Foreskin keratinocyte (primary cell): ENCODE measurements at places on chromosomes 4 and X. TPM values are rescaled to one million over a fixed set of nuclear protein-coding genes. Genes with fewer than 3 reads are reported as not detected.

DNA sequence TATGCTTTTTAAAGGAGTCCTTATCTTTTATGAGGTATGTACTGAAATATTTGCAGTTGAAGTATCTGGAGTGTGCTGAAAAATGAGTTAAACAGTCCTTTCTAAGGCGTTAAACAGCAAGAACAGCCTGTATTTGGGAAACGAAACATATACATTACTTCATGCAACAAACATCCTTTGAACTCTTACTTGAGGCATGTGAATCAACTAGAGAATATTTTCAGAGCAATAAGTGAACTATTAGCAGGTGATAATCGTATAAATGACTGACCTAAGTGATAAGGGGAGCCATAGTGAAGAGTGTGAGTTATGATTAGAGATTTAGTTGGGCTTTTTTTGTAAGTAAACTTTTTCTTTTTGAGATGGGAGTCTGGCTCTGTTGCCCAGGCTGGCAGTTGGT lies 45.9 kb upstream of the RHOH start:
- DNase-seq = no peak

DNA sequence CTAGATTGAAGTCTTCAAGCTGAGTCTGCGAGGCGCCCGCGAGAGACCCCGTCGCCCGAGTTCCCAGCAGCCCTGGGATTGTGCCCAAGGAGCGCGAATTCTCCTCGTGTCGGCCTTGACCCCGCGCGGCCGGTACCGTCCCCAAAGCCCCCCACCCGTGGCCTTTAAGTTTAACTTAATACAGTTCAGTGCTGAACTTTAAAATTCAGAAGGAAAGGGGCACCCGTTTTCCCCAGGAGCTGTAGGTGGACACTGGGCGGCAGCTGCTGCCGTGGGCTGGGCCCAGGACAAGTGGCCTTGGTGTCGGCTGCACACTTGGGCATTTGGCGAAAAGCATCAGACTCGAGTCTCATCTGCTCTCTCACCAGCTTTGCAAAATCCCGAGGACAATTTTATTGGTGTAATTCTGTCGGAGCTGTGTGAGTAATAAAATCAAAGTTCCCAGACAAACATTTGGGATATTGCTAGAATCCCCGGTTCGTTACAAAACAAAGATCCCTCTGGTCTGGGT lies 634 bp downstream of the CWH43 start:
- no peak for DNase-seq

DNA sequence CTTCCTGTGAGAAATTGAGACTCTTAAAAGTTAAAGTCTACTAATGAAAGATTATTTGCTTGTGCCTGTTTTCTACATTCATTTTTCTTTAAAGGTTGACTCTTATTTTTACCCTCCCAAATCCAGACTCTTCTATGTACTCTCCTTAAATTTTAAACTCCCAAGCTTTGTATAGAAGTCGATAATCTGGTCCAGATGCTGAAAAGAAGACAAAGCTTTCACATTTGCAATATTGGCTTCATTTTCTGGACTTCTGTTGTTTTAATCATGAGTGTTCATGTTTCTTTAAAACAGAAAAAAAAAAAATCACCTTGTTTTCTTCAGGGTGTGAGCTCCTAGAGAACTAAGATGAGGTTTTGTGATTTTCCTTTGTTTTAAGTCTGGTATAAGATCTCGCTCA lies 53.2 kb upstream of the TBC1D14 start:
- no peak for DNase-seq

GRCh38 chr4:76470064-76470463 lies 35.0 kb downstream of the SHROOM3 start:
- DNase-seq = no peak

DNA sequence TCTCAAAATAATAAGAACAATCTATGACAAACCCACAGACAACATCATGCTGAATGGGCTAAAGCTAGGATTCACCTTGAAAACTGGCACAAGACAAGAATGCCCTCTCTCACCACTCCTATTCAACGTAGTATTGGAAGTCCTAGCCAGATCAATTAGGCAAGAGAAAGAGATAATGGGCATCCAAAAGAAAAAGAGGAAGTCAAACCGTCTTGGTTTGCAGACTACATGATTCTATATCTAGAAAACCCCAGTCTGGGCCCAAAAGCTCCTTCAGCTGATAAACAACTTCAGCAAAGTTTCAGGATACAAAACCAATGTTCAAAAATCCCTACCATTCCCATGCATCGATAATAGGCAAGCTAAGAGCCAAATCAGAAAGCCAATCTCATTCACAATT lies 59.0 kb downstream of the CHM start:
- no peak for DNase-seq

GRCh38 chrX:31547416-31547815 lies 475.6 kb upstream of the FTHL17 start:
- no peak for DNase-seq

- no peak for DNase-seq
These were observed 83.6 kb downstream of the NBDY start for GRCh38 chrX:56812515-56813105.

DNA sequence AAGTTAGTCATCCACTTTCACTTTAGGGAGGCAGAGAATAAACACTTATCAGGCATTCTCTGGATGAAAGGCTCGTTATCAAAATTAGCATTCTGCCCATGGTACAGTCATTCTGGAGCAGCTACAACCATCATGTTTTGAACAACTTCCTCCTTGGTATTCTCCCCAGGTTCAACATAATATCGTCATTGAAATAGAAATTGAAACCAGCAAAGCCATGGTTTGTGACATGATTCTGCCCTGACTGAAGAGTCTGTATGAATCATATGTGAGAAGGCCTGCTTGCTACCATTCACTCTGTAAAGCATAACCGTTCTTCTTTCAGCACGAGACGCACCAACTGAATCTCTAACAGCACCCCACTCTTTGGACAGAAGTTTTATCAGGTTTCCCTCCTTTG lies 127.5 kb upstream of the RADX start:
- no peak for DNase-seq

- DNase-seq = no peak
These were observed 44.0 kb upstream of the SLC16A2 start for GRCh38 chrX:74377282-74377681.

DNA sequence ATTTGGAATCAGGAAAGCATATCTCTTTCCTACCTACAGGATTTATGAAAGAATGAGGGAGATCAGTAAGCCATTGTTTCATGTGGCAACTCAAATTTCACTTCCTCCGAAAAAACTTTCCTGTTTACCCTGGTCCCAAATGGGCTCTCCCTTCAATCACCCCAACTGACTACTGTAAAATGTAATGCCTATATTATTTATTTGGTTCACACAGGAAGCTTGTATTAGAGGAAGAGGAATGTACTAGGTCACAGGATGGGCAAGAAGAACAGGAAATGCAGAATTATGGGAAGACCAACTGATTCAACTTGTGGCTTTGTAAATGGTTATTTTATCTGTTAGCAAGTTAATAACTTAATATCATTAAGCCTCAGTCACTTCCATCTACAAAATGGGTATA lies 23.1 kb downstream of the COL4A6 start:
- DNase-seq = no peak

GRCh38 chrX:81890521-81890920 lies 688.6 kb downstream of the SH3BGRL start:
- DNase-seq = no peak

DNA sequence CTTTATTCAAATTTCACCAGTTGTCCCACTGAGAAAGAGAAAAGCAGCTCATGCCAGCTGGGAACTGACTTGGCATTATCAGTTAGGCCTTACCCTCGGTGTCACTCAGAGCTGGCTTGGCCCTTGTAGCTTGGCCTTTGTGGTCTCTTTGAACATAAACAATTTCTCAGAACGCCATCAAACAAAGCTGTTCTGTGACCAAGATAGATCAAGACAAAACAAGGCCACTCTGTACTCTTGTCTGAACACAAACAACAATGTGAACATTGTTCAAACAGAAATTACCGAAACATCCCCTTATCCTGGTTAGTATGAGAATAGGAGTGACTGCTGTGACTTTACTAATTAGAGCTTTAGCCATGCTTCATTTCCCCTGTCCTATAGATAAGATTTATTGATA lies 57.2 kb downstream of the DIPK2B start:
- DNase-seq = no peak

GRCh38 chr4:175951794-175952193 lies 113.8 kb upstream of the WDR17 start:
- peak; percentile 32 for DNase-seq

DNA sequence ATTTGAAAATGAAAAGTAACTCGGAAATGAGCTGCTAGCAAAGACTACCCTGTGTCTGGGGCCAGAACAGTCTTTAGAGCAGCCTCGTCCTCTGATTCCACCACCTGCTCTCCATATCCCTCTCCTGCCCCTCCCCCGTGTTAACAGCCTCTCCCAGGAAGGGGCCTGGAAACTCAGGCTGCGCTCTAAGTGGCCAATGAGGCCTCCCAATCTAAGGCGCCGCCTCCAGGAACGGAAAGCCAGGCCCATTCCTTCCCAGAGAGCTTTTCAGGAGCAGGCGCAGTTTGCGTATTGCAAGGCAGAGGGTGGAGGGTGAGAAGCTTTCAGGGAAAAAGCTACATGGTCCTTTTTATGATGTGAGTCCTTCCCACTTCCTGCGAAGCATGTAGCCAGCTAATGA lies 31.2 kb downstream of the RS1 start:
- DNase-seq = no peak

- DNase-seq = no peak
These were observed 13.5 kb upstream of the VSIG4 start for GRCh38 chrX:66053414-66053813.

- no peak for DNase-seq
These were observed 455 bp upstream of the ABCB7 start for GRCh38 chrX:75156531-75156945.

GRCh38 chr4:123813901-123814300 lies 417.3 kb downstream of the SPRY1 start:
- no peak for DNase-seq

GRCh38 chrX:133786382-133786781 lies 199.0 kb downstream of the GPC3 start:
- no peak for DNase-seq

- no peak for DNase-seq
These were observed 40.3 kb upstream of the ATXN3L start for GRCh38 chrX:13360146-13360545.

- no peak for DNase-seq
These were observed 1.0 kb upstream of the USP27X start for GRCh38 chrX:49878128-49878833.

GRCh38 chr4:1541449-1542225 lies 135.4 kb upstream of the NKX1-1 start:
- DNase-seq = no peak

DNA sequence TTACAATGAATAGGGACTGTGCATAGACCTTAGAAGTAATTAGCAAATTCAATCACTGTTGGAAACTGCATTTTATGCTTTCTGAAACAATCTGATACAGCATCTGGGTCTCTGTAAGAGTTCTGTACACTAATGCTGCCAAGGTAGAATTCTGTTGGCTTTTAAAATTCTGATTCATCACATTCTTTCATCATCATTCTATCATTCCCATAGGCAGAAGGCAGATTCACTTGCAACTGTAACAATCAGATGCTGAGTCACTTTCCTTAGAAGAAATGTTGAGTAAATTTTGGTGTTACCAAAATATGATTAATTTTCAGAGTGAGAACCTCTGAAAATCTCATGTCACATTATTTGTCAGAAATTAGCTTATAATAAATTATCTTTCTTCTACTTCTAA lies 267.2 kb downstream of the MAPK10 start:
- DNase-seq = peak; percentile 82

GRCh38 chrX:17859609-17860178 lies 1.4 kb downstream of the RAI2 start:
- DNase-seq = no peak

DNA sequence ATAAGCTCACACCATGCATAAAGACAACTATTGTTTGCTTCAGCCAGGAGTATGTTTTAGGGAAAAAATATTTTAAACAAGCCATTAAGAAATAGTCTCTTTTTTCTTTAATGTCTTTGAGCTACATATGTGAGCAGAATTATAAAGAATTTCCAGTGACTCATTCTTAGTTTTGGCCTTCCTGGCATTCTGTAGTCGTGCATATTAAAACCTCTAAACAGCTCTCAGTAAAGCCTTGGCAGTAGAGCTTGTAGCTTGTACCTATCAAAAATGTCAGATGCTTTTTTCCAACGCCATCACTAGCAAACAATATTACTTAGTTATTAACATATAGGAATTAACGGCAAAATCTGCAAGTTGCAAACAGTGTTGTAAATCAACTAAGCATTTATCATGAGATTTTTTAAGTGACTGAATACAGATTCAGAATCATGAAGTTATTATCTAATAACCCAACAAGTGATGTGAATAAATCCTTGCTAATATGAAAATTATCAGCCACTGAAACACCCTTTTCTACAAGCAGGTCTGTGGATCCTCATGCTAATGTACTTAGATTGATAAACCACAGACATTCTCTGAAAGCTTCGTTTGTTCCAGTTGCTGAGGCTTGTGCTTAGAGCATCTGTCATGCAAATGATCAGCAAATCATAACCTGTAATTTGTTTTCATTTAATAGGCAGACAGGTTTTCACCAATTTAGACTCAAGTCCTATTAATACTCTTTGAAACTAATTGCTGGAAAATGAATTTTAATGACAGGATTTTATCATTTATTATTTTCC lies 412.0 kb upstream of the ATOH1 start:
- no peak for DNase-seq

- DNase-seq = peak; percentile 53
These were observed 221.4 kb downstream of the TACR3 start for GRCh38 chr4:103498161-103499070.

DNA sequence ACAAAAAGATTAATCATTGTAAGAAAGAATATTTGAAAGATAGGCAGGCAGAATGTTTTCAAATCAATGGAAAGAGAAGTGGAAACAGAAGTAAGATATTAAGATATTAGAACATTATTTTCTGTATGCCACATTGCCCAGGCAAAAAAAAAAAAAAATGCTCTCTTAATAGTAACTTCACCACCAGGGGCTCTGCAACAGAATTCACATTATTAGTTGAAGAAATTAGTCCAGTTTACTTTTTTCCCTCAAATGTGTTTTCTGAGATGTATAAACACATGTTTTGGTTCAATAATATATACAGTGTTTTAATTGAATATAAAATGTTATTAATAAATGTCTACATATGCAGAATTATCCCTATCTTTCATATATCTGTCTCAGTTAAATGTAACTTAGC lies 78.0 kb upstream of the ADAD1 start:
- no peak for DNase-seq

Gene TRAM1L1
- total RNA-seq = 1.2 and 1.3 TPM in 2 replicates

Gene PABPC1L2A
- not detected in 2 replicates for total RNA-seq

Gene MAGED4
- total RNA-seq = 3.7 and 6.0 TPM in 2 replicates

Gene ASB12
- 0.07 TPM in 1 of 2 replicates, not detected in the other for total RNA-seq
